Cerebellar nuclear complex (tissue), 1 donor: ENCODE measurements at places on chromosomes 2 and 18.

GRCh38 chr2:155111070-155111469 lies 412.6 kb downstream of the KCNJ3 start:
- no peak for DNase-seq

DNA sequence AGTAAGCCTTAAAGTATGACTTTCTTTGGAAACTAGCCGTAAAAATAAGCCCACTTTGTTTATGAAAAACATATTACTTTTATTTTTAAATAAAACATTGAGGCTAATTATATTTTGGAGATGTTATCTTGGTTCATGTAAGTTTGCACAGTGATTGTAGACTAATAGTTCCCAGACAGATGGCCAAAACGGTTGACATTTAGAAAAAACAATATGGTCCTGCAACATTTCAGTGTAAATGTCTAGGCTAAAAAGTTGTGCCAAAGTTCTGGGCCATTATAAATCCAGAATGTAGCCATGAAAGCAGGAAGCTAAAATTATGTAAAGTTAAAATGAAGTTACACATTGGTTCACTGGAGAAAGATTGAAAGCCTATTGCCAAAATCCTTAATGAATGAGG lies 43.6 kb downstream of the SLC5A7 start:
- DNase-seq: no peak

- DNase-seq: no peak
These were observed 19.0 kb downstream of the CRIM1 start for GRCh38 chr2:36374585-36374984.

- no peak for DNase-seq
These were observed 34.3 kb downstream of the NMS start for GRCh38 chr2:100504542-100504941.

- no peak for DNase-seq
These were observed 6.6 kb downstream of the CFAP221 start for GRCh38 chr2:119550856-119551255.

GRCh38 chr18:62101321-62101721 lies 85.5 kb downstream of the PIGN start:
- DNase-seq: no peak

- no peak for DNase-seq
These were observed 139.2 kb downstream of the INHBB start for GRCh38 chr2:120485096-120485495.

- no peak for DNase-seq
These were observed 52.2 kb upstream of the B3GNT2 start for GRCh38 chr2:62143696-62144095.

DNA sequence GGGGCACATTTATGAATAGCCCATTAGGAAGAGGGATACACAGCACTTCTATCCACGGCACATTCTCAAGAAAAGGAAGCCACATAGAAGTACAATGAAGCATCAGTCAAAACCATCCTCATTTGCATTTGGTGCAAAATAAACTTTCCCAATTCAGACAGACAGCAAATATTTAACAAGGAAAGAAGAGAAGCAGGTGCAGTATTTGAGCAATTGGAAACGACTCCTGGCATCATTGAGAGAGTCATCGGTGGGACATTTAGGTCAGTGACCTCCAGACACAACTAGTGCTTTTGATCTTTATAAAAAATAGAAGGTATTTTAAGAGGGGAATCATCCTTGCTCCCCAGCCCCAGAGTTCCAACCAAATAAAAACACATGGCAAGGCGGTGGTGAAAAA lies 118.0 kb downstream of the MREG start:
- DNase-seq: no peak

DNA sequence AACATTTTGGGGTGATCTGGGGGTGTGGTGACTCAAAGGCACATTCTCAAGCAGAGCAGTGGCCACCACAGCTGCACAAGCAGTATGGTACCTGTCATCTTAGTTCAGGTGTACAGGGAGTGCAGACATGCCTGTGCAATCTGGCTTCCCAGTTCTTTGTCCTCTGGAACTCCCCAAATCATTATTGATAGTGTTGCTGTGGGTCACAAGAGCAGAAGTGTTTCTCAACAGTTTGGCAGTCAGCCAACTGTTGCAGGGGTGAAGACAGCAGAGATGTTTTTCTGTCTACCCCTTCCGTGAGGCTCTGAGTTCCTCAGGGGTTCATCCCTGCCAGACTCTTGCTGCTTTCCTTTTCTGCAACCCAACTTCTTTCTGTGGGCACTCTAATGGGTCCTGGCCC lies 206.5 kb upstream of the ZSWIM2 start:
- DNase-seq: no peak

- DNase-seq: no peak
These were observed 63.3 kb upstream of the ACTR3 start for GRCh38 chr2:113826346-113827285.

DNA sequence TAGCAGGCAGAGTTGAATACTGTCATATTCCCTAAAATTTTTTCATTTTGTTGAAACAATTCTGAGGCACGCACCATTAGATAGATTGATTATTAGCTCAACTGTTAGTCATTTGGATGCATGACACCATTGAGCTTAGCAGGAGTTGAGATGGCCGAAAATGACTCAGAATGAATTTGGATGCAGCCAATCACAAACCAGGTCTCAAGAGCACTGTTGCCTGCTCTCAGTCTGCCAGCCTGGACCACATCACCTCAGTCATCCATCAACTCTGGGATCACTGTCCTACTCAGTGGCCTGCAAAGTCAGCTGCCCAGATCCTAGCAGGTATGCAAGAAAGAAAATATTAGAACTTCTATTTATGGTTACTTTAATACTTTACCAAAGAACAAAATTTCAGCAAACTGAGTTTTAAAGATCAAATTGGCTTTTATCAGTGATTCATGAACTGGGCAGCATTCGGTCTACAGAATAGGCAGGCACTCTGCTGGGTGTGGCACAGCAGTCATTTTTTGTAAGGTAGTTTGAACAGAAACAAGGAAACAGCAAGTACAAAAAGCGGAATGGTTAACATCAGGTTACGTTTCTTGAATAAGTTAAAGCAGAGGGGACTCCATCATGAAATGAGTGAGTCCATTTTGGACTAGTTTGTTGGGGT lies 152.7 kb upstream of the ARHGAP28 start:
- DNase-seq: no peak

- DNase-seq: no peak
These were observed 4.6 kb downstream of the MAPRE2 start for GRCh38 chr18:35045806-35046205.

- no peak for DNase-seq
These were observed 470.6 kb upstream of the MEX3C start for GRCh38 chr18:51668101-51668500.

DNA sequence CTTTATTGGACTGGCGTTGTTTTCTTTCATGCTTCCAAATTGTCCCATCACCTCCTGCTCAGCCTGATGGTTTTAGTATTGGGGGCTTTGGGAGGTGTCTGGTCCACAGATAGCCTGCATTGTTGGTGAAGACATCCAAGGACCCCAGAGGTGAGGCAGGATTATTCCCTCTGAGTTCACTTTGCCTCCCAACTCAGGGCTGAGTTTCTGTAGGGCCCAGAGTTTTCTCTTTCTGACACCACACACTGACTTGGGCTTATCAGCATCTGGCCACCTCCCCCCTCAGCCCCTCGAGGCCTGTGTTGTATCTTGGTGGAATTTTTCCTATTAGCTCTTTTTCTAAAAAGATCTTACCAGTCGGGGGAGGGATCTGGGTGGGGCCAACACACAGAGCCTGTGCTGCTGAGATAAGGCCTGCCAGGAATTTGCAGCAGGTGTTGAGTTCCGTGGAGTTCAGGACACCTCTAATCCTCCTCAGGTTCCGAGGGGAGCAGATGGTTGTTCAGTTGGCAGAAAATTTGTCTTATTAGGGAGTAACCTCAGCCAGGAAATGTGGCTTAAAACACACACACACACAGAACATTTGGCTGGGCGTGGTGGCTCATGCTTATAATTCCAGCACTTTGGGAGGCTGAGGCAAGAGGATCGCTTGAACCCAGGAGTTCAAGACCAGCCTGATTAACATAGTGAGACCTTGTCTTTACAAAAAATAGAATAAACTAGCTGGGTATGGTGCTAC lies 7.3 kb downstream of the EMILIN2 start:
- DNase-seq: no peak

DNA sequence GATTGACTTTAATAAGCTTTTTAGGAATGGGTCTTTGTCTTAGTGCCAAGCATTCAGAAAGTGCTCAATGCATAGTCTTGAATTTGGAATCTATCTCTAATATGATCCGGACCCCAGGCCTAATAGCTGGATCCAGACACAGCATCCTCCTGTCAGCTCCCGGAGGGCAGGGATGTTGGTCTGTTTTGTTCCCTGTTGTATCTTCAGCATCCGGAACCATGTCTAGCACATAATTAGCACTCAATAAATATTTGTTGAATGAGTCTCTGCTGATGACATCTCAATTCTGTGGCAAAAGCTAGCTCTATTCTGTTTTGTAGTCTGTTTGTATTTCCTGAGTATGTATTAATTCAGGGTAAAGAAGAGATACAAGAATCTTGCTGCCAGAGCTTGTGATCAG lies 169.1 kb downstream of the DCDC2C start:
- no peak for DNase-seq

- no peak for DNase-seq
These were observed 17.8 kb upstream of the SCLY start for GRCh38 chr2:238042849-238043584.

GRCh38 chr2:197904446-197904845 lies 100.1 kb downstream of the PLCL1 start:
- no peak for DNase-seq

- no peak for DNase-seq
These were observed 11.0 kb upstream of the CTAGE1 start for GRCh38 chr18:22428672-22429071.

- DNase-seq: no peak
These were observed 67.1 kb downstream of the ZBTB7C start for GRCh38 chr18:48342125-48342524.

DNA sequence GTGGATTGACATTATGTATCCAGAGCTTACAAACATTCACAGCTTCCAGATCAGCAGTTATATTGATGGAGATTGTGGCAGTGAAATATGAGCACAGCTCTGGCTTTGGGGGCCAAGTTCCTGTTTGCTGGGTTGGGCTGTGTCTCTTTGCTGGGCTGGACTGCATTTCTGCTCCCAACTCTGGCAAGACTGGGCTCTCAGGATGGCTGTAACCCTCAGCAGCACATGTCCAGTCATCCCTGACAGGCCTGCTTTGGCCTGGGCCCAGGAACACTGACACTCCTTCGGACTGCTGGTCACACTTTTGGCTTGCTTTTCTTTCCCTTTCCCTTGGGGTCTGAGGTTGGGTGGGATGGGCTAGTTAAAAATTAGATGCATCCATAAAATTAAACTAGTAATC lies 17.9 kb upstream of the VPS4B start:
- no peak for DNase-seq

GRCh38 chr2:60947056-60947455 lies 65.7 kb downstream of the REL start:
- no peak for DNase-seq

DNA sequence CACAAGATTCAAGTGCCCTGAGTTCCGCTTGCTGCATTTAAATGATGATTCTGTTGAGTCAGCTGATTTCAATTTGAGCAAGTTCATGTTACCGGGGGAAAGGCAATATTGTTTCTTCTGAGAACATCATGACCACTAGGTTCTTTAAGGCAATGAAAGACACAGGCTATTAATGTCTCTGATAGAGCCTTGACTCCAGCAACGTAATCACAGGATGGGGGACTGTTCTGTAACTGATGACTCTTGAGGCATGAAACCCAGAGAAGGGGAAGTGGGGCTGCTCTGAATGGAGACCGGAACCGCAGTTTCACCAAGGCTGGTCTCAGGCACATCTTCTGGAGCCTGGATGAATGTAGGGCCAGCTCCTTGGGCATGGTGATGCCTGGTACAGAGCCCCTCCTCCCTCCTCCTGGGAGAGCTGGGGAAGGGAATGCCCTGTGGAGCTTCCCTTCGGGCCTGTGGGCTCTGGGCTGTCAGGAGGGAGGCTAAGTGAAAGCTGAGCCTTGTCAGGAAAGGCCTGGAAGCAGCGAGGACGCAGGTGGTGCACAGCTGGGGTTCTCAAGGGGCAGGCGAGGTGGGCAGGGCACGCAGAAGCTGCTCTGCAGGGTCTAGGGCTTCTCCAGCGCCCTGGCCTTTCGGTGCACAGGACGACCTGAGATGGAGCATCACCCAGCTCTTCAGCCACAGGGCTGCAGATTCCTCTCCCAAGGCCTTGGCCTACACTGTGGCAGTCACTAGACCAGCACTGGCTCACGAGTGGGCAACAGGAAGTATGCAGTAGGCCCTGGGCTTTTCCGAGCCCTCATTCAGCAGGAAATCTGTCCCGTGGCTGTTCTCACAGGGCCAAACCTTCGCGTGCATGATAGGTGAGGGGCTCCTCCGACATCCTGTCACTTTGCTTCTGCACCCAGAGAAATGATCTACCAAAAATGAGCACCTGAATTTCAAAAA lies 36.6 kb upstream of the PRLH start:
- no peak for DNase-seq

DNA sequence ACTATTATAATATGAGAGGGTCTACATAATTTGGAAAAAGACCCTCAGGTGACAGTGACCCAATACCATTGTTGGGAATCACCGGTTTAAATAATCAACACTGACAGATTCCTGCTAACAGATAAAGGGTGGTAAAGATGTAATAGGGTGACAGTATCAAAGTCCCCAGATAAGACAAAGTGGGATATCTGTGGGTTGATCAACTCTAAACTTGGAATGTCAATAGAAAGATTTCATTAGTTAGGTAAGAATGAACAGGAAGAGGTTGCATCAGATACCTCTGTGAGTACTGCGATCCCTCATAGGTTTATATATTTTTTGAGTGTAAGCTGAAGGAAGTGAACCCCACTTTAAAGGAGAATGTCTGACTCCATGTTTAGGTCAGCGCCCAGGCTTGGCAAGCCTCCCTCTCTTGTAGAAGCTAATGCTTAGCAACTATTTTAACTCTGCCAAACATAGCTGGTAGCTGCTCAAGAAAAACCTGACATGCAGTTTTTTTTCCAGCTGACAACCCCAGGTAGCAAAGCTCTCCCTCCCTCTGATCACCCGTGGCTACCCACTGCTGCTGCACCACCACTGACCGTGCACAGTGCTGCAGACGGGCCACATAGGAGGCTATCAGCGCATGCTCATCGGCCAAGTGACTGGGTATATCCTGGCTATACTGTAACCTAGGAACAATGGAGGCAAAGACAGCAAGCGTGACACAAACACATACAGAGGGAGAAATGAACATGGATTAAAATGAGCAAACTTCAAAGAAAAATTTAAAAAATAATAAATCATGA lies 113.3 kb upstream of the DNMT3A start:
- no peak for DNase-seq

DNA sequence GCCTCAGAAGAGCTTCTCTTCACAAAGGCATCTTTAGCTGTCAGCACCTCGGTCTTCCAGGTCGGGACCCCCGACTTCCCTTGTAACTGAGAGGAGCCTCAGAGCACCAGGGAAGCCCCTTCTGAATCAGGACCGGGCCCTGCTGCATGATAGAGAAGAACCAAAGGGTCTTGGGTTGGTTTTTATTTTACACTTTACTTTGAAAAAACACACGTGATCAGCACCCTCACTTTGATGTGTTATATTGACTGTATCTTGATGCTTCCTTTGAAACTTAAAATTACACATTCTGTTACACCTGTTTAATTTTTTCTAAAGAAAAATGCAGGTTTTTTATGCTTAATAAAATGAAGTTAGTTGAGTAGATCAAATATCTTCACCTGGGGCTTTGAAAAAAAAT lies 202.3 kb downstream of the FAM210A start:
- DNase-seq: no peak

GRCh38 chr2:105238664-105239240 lies 2.8 kb upstream of the GPR45 start:
- no peak for DNase-seq

- DNase-seq: no peak
These were observed 87.9 kb downstream of the OSBPL6 start for GRCh38 chr2:178282075-178282815.
